Left forelimb (tissue), 1 donor: ENCODE measurements at places on chromosomes 3 and 15.

GRCh38 chr3:41575724-41576123 lies 376.4 kb downstream of the CTNNB1 start:
- DNase-seq: no peak

- no peak for DNase-seq
Measured at GRCh38 chr3:140089403-140090072, 154.6 kb downstream of the CLSTN2 start.

DNA sequence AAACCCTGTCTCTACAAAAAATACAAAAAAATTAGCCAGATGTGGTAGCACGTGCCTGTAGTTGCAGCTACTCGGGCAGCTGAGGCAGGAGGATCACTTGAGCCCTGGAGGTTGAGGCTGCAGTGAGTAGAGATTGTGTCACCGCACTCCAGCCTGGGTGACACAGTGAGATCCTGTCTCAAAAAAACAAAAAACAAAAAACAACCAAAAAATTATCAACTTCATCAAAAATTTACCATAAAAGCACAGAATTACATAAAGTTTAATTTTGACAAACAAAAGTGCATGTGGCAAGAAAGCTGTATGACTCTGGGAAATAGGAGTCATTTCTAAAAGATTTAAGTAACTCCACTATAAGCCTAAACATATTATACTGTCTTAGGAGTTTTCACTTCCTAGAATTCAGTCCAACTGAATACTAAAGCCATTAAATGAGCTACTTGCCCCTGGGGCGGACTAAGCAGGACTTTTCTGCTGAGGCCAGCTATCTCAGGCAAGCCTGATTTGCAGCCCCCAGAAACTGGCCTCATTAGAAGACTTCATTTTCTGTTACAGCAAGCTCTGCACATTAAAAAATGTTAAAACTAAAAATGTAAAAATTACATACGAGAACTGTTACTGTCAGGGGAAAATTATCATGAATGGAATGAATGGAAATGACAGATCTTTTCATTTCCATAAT lies 23.0 kb downstream of the HSPBAP1 start:
- DNase-seq: no peak

- no peak for DNase-seq
Measured at GRCh38 chr3:189636048-189636447, 4.9 kb downstream of the TP63 start.

GRCh38 chr15:51969728-51970127 lies 1.9 kb downstream of the LEO1 start:
- no peak for DNase-seq

GRCh38 chr15:80747317-80748053 lies 31.7 kb upstream of the CEMIP start:
- DNase-seq: no peak

DNA sequence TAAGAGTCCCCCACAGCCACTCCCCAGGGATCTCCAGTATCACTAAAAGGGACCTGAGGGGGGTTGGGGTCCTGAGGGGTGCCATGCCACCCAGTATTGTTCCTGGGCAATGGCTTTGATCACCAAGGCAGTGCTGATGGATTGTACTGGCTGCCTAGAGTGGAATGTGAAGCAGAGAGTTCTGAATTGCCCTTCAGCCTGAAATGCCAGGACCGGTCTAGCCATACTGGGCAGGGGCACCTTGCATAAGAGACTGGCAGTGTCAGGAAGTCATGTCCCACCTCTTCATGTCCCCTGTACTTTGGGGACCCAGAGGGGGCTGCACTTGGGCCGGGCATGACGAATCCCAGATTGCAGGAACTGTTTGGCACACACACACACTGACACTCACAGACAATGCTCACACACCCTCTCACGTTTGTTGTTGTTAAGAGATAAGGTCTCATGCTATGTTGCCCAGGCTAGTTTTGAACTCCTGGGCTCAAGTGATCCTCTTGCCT lies 4.5 kb upstream of the TKT start:
- DNase-seq: no peak

DNA sequence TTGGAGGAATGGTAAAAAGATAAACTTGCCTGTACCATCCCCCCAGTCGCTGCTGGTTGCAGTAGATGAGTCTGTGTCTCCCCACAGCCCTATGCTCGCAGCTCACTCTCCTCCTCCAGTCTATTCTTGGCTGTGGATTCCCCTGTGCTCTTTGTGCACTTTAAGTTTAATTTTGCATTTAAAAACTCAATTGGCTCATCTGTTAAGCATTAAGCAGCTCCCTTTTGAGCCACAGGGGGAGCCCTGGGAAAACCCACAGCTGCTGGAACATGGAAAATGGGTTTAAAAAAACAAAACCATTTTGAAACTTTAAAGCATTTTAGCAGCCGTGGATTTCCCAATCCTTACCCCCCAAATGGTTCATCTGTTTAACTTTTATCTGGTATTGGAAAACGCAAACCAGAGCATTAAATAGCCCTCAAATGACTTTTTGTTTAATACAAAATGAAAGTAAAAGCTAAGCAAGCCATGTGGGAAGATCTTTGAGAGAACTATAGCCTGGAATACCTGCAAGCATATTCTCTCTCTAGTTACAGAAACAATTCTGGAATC lies 536.9 kb downstream of the ZIC1 start:
- peak; percentile 69 for DNase-seq

GRCh38 chr15:33934921-33935320 lies 33.4 kb upstream of the CHRM5 start:
- DNase-seq: no peak

GRCh38 chr15:45026651-45027190 lies 3.7 kb downstream of the SORD start:
- no peak for DNase-seq

DNA sequence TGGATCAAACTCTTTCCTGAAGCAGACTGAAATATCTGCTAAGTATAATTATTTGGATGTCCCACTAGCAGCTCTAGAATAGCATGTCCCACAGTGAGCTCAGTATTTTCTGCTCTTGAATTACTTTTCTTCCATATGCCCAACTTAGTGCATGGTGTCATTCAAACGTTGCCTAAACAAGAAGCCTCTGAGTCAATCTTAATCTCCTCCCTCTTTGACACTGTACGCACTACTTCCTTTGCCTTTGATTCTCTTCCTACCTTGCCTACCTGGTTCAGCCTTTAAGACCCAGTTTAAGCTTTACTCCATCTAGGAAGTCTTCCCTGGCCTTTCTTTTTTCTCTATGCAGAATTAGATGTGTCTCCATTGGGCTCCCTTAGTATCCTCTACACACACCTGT lies 54.5 kb downstream of the SEC22A start:
- no peak for DNase-seq

DNA sequence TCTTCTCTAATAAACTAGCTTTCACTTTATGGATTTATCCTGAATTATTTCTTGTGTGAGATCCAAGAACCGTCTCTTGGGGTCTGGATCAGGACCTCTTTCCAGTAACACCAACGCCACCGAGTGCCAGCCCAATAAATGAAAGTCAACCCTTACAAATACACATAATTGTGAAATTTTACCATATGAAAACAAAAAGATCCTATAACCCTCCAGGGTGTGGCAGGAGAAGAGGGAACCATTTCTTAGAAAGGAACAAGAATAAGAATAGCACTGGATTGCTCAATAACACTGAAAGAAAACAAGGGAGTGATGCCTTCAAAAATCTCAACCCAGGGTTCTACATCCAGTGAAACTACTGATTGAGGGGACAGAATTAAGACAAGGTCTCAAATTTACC lies 51.6 kb upstream of the ACKR4 start:
- no peak for DNase-seq

DNA sequence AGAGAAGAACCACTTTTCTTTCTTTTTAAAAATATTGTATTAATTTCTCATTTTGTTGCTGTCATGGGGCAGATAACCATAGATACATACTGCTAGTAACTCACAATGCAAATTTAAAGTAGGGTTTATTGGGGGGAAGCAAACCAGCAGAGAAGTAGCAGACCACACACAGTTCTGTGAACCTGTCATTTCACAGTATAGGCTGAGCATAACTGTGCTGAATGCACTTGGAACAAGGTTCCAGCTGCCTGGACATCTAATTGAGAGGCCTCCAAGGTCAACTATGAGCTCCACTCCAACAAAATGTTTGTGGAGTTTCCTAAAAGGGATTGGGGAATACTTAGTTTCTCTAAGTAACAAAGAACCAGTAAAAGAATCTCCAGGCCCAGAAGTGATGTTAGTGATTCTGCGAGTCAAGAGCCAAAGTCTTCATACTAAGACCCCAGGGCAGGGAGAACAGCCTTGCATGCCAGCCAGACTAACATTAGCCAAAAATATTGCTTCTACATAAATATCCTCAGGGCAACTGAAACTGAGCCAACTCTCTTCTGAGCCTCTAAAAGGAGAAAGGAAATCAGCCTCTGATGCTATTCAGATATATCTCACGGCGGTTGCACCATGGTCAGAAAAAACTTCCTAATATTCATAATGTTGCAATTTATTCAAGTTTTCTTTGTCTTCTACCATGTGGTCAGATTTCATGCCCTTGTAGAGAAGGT lies 856.4 kb upstream of the ALCAM start:
- no peak for DNase-seq

GRCh38 chr15:25830844-25831451 lies 32.2 kb downstream of the ATP10A start:
- DNase-seq: no peak

DNA sequence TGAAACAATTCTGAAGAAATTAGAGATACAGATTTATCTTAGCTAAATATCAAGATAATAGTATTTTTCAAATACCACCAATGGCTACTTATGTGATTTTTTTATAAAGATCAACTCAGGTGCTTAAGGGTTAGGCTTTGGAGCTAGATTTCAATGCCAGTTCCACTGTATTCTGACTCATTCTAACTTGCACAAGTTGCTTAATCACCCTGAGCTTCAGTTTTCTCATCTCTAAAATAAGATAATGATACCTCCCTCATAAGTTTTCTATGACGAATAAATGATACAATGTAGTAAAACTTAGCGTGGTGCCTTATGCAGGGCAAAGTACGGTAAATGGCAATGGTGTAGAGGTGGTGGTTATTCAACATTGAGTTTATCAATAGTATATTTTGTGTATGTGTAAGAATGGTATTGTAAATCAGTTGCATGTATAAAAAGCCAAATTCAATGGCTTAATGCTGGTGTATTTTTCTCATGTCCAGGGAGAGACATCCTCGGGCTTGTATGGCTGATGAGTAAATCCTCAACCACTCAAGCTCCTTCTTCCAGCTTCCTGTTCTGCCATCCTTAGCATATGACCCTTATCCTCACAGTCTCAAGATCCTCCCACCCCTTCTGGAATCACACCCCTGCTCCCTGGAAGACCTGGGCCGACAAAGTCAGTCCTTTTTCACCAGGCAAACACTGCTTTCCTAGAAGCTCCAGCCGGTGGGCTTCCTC lies 505.9 kb upstream of the CFAP20DC start:
- no peak for DNase-seq

- DNase-seq: no peak
Measured at GRCh38 chr3:186098740-186099139, 10.1 kb downstream of the ETV5 start.

DNA sequence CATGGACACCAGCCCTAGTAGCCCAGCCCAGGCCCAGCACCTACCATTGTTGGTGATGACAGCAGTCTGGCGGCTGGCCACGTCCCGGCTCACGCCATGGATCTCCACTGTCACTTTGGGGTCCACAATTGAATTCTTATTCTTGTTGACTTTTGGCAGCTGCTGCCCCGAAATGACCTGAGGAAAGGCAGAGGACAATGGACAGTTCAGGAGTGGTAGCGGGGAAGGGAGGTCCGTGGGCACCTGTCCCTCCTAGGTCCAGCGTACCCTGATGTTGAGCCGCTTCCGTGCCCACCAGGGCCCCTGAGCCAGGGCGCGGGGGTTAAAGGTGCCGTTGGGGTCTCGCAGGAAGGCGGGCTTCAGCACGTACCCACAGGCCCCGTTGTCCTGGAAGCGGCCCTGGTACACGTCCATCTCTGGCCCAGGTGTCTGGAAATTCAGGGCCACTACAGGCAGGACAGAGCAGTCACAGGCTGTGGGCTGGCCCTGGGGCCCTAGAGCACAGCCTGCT lies 17.7 kb downstream of the VILL start:
- DNase-seq: no peak

DNA sequence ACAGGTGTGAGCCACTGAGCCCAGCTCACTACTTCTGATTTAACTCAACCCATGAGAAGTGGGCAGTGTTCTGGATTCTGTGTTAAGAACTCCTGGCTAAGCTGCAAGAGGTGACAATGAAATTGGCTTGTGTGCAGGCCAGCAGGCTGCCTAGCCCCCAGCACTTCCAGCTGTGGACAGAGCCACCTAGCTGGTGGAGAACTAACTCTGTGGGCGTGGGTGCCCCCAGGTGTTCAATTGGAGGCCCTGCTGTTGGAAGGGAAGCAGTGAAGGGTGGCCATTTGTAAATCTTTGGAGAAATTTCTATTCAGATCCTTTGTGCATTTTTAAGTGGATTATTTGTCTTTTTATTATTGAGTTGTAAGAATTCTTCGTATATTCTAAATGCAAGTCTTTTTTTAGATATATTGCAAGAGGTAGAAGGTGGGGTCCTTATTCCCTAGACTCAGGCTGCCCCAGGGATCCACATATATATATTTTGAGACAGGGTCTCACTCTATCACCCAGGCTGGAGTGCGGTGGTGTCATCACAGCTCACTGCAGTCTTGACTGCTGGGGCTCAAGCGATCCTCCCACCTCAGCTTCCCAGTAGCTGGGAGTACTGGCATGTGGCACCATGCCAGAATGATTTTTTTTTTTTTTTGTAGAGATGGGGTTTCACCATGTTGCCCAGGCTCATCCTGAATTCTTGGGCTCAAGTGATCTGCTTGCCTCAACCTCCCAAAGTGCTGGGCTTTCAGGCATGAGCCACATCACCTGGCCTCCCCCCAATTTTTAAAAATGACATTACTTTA lies 7.2 kb upstream of the SCAMP5 start:
- DNase-seq: no peak

DNA sequence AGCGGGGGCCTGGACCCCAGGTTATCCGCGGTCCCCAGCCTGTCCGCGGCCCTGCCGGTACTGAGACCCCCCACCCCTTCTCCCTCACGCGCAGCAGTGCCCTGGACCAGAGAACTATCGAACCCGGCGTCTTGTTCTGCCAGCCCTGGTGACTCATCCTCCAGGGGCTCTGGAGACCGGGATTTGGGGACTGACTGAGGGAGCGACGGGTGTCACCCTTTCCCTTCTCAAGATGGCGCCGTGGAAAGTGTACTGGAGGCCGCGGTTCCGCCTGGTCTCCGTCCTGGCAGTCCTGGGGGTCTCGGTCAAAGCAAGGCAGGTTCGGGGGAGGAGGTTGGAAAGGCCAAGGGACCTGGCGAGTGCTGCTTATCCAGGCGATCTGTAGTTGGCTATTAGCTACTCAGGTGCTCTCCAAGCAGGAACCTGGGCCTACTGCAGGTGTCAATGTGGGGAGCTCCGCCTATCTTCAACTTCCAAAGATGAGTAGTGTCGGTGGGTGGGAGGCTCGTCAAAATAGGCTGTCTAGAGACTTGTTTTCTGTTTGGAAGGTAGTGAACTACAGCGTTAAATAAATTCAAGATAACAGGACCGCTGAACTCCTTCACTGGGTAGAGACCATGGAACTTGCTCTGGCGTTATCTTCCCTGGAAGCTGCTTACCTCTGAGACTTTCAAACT lies 790 bp downstream of the RAB5A start:
- peak; percentile 77 for DNase-seq

GRCh38 chr3:133506215-133506901 lies 67.1 kb upstream of the CDV3 start:
- no peak for DNase-seq
